ENCODE measurements at places on chromosomes 5 and 9. TPM values are rescaled to one million over a fixed set of nuclear protein-coding genes. Genes with fewer than 3 reads are reported as not detected.

The TRPM6 gene
- 0.78 TPM for total RNA-seq

The SHOC1 gene
- total RNA-seq = not detected

The GARIN3 gene
- total RNA-seq = not detected

The ATG10 gene
- total RNA-seq = 15.2 TPM

The SHISAL2B gene
- not detected for total RNA-seq

DNA sequence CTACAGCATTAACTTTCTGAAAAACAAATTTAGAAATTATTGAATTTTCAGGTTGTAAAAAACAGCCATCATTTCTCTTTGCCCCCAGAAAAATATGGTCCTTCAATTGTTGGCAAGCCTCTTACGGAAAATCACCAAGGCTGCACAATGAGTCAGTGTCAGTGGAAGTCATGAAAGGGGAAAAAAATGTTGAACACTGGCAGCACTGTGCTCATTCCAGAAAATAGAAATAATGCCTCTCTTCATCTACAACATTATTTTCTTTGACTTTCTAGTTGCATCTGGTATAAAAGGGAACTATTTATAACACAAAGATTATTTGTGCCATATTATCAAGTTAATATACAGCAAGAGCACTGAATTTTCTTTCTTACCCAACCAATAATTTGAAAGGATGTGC lies 26.7 kb upstream of the STK32A start:
- DNase-seq = no peak
- no peaks in the 10 kb centered on the region for H3K27me3 ChIP-seq

GRCh38 chr5:136424835-136425584 lies 59.7 kb upstream of the TRPC7 start:
- no peak overlapping the region for H3K27ac ChIP-seq
- H3K36me3 ChIP-seq = no peaks in the 10 kb centered on the region
- peak; percentile 87 for DNase-seq
- H3K4me3 ChIP-seq = no peak overlapping the region
- H3K4me1 ChIP-seq = no peaks in the 10 kb centered on the region
- no peaks in the 10 kb centered on the region for H3K27me3 ChIP-seq

- H3K4me1 ChIP-seq = no peaks in the 10 kb centered on the region
- no peak overlapping the region for H3K27ac ChIP-seq
- no peak overlapping the region for H3K4me3 ChIP-seq
- H3K27me3 ChIP-seq = no peaks in the 10 kb centered on the region
- no peak for DNase-seq
- no peaks in the 10 kb centered on the region for H3K36me3 ChIP-seq
Observed at GRCh38 chr5:147055850-147056566, 177.5 kb upstream of the PPP2R2B start.

GRCh38 chr5:65971643-65972042 lies 45.3 kb downstream of the ERBIN start:
- peaks cover 27% of the 10 kb centered on the region for H3K4me1 ChIP-seq
- H3K4me3 ChIP-seq = no peak overlapping the region
- H3K27me3 ChIP-seq = no peaks in the 10 kb centered on the region
- no peak for DNase-seq
- H3K27ac ChIP-seq = no peak overlapping the region
- no peaks in the 10 kb centered on the region for H3K36me3 ChIP-seq

DNA sequence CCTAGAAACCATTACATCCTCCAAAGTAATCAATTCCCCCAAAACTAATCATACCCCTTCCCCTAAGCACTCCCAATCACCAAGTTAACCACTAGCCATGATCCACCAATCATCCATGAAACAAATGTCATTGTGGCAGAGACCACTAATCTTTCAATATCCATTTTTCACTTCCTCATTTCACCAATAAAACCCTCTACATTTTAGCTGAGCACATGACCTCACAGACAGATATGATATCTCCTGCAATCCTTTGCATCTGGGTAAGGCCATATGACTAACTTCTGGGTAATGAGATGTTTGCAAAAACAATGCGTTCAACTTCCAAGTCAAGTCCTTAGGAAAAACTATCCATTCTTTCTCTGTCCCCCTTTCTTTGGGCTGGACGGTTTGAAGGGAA lies 20.7 kb downstream of the OR2S2 start:
- no peak overlapping the region for H3K27ac ChIP-seq
- H3K27me3 ChIP-seq = no peaks in the 10 kb centered on the region
- H3K4me3 ChIP-seq = no peak overlapping the region
- peaks cover 52% of the 10 kb centered on the region for H3K4me1 ChIP-seq
- DNase-seq = no peak
- H3K36me3 ChIP-seq = no peaks in the 10 kb centered on the region

DNA sequence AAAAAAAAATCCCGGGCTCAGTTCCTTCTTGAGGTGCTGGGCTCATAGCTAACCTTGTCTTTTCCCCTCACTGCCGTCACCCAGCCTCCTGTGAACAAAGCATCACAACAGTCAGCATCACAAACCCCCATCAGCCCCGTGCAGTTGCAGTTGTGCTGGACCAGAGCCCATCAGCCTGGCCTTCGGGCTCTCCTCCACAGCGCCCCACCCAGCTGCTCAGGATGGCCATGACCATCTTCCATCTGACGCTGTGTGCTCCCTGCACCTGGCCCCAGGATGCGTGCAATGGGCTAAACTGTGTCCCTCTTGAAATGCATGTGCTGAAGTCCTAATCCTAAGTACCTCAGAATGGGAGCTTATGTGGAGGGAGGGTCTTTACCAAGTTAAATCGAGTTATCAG lies 48.1 kb downstream of the NSUN2 start:
- no peak overlapping the region for H3K27ac ChIP-seq
- no peak overlapping the region for H3K4me3 ChIP-seq
- no peaks in the 10 kb centered on the region for H3K27me3 ChIP-seq
- peaks cover 4% of the 10 kb centered on the region for H3K4me1 ChIP-seq
- no peak for DNase-seq

DNA sequence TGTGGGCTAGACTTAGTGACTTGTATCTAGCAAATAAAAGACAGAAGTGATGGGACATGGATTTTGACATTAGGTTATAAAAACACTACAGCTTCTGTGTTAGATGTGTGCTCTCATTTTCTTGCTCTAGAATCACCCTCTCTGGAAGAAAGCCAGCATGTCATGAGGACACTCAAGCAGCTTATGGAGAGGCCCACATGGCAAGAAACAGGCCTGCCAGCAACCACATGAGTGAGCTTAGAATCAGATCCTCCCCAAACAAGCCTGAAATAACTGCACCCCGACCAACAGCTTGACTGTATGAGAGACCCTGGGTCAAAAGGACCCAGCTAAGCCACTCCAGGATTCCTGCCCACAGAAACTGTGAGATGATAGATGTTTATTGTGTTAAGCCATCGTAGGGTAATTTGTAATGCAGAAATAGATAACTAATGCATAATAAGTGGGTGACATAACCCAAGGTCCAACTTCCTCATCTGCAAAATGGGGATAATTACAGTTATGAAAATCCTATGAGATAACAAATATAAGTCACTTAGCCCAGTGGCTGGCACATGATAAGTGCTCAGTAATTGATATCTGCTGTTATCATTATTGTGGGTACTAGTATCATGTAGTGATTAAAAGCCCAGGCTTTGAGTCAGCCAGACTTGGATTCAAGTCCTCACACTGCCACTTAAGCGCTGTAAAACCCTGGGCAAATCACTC lies 86.5 kb downstream of the KLHL3 start:
- H3K4me1 ChIP-seq = peaks cover 36% of the 10 kb centered on the region
- H3K36me3 ChIP-seq = no peaks in the 10 kb centered on the region
- peak overlapping the region; percentile 90 for H3K27ac ChIP-seq
- peak; percentile 95 for DNase-seq

GRCh38 chr5:179260324-179261070 lies 84.8 kb downstream of the ADAMTS2 start:
- no peak for DNase-seq
- H3K4me3 ChIP-seq = no peak overlapping the region
- H3K27ac ChIP-seq = no peak overlapping the region
- H3K4me1 ChIP-seq = peaks cover 7% of the 10 kb centered on the region
- H3K27me3 ChIP-seq = no peaks in the 10 kb centered on the region
- H3K36me3 ChIP-seq = no peaks in the 10 kb centered on the region

DNA sequence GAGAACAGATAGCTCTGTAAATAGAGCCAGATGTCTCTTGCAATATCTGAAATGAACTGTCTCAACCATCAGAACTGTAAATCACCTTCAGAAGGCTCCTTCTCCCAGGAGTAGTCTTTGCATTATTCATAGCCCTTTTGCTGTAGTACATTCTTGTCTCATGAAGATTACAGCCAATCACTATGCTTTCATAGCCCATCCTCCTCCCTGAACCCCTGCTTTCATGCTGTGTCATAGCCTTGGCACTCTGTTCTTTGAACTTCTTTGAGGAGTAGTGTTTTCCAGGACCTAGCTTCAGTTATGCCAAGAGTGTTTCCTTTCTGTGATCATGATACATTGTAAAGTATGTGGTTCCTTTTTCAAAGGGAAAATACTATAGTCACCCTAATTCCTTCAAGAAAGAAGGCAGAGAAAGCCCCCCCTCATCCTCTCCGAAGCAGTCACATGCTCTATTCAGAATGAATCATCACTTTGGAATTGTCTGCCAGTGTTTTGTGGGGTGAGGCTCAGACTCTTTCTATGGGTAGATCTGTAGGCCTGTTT lies 61.1 kb downstream of the GRIA1 start:
- DNase-seq = no peak
- H3K27me3 ChIP-seq = no peaks in the 10 kb centered on the region
- no peak overlapping the region for H3K4me3 ChIP-seq
- no peaks in the 10 kb centered on the region for H3K4me1 ChIP-seq
- no peak overlapping the region for H3K27ac ChIP-seq

DNA sequence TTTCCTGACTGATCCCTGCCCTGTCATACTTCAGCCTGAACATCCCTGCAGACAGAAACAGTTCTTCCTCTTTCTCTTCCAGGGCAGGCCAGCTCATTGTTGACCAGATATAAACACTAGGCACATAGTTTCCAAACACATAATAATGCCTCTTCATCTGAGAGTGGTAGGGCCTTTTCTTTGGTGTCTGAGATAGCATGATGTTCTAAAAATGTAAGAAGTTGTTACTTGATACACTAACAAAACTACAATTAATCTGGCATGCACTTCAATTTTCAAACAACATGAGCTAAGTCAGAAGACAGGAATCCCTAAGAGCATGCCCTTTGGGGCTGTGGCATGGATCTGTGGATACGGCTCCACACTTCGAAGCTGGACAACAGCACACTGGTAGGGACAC lies 246.6 kb downstream of the SPOCK1 start:
- no peak for DNase-seq
- H3K4me3 ChIP-seq = no peak overlapping the region
- H3K4me1 ChIP-seq = no peaks in the 10 kb centered on the region
- H3K27ac ChIP-seq = no peak overlapping the region
- H3K27me3 ChIP-seq = no peaks in the 10 kb centered on the region

DNA sequence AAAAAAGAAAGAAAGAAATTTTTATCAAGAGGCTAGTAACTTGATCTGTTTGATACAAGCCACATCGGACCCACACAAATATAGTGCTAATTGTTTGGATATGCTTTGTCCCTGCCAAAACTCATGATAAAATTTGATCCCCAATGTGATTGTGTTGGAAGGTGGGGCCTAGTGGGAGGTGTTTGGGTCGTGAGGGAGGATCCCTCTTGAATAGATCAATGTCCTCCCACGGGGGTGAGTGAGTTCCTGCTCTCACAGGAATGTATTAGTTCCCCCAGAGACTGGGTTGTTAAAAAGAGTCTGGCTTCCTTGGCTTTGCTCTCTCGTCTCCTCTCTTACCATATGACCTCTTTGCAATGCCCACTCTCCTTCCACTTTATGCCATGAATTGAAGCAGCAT lies 80.6 kb upstream of the CPLX2 start:
- no peaks in the 10 kb centered on the region for H3K4me1 ChIP-seq
- H3K36me3 ChIP-seq = no peaks in the 10 kb centered on the region
- H3K4me3 ChIP-seq = no peak overlapping the region
- H3K27me3 ChIP-seq = no peaks in the 10 kb centered on the region
- no peak overlapping the region for H3K27ac ChIP-seq

DNA sequence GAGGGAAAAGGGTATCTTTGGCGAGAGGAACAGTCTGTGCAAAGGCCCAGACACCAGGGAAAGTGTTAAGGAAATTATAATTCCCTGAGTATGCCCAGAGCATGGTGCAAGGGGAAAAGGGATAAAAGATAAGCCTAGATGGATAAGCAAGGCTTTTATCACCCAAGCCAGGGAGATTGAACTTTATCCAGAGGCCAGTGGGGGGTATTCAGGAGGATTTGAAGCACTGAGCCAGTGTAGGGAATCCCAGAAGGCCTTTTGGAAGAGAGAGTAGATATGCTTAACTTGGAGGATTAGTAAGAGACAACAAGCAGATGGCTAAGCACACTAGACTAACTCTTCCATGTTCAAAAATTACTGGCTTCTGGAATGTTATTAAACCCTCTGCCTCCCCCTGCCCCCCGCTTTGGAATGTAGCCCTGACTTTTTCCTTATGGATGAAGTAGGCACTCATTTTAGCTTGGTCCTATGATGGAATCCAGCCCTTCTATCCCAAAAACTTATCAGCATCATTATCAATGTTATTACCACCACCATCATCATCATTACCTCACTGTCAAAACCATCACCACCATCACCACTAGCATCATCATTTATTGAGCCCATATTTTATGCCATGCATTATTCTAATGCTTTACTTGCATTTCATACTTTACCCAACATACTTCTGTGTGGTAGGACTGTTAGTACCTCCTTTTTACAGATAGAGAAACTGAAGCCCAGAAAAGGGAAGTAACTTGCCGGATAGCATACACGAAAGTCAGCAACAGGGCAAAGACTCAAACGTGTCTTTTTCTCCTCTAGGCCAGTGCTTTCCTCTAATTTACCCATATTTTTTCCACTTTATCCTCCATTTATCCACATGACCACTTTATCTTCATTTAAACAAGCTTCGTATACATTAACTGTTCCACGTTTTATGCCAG lies 237.0 kb downstream of the PAPPA start:
- H3K36me3 ChIP-seq = no peaks in the 10 kb centered on the region
- peaks cover 14% of the 10 kb centered on the region for H3K4me1 ChIP-seq
- H3K27me3 ChIP-seq = no peaks in the 10 kb centered on the region
- no peak for DNase-seq

DNA sequence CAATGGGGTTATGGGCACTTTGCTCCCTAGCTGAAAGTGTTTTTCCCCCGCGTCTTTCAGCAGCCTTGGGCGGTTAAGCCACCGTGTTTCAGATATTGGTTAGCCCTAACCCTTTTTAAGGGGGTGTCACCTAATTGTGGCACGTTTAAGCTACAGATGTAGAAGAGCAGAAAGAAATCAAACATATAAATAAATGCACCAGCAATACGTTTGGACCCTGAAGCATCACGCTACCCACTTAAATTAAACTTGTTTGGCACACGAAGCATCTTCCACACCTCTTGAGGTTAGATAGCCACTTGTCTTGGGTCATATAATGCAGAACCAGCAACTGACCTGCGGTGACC lies 768 bp downstream of the YTHDC2 start:
- peak overlapping the region; percentile 75 for H3K4me3 ChIP-seq
- H3K36me3 ChIP-seq = no peaks in the 10 kb centered on the region
- DNase-seq = no peak

All from thyroid gland (tissue), 4 donors.